ENCODE measurements at places on chromosomes 12 and 14.

- no peak for DNase-seq
Observed at GRCh38 chr12:50742776-50743175, 21.1 kb upstream of the ATF1 start.

DNA sequence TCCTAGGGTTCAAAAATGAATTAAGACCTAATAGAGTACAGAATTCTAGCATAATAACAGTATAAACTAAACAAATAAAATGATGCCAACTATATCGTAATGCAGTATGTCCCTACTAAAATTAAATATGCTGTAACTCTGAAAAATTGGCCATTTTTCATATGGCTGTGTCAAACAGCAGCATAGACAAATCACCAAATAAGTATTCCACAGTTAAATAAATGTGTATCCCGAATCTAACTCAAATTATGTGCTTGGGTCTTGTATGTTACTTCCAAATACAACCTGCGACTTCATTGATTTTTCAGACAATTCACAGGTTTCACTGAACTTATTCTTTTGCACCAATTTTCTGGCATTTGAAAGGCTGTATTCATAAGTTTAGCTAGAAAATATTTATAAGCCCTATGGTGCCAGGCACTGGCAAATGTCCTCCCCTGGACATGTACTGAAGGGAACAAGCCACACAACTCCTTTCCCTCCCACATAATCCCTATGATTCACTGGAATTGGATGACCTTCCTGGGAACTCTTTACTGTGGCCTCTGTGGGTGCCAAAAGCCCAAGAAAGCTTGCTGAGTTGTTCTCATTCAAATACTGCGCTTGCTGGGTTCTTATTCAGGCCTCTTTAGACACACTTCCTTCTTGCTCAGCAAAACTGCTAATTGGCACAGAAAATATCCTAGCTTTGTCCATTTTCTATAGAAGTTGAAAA, 108.8 kb downstream of the KITLG start:
- DNase-seq: no peak

DNA sequence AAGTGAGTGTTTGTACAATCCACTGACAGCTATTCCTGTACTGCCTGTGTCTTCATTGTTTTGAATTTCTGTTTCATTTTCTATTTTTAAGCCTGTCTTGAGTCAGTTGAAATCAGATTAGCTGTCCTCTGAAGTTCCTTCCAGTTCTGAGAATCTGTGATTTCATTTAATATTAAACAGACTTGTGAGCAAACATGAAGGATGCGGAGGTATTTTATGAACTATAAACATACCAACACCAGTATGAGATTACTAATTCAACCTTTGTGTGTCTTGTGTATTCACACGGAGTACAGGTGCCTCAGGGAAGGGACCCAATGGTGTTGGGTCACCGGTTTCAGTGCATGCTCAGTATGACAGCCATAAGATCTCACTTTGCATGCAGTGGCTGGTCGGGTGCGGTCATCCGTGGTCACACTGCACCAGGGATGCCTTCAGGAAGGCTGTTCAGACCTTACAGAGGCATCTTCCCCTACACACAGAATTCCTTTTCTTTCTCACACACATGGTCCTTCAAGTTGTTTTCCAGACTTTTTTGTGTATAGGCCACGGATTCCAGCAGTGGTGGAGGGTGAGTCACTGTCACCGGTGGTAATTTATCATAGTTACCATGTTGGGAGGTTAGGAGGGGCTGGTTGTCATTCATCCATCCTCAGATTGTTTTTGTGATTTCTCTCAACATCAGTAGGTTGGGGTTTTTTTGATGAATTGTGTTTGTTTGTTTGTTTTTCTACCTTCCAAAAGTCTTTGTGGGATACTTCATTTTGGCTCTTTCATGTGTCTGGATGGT, 103.0 kb upstream of the SFSWAP start:
- no peak for DNase-seq

DNA sequence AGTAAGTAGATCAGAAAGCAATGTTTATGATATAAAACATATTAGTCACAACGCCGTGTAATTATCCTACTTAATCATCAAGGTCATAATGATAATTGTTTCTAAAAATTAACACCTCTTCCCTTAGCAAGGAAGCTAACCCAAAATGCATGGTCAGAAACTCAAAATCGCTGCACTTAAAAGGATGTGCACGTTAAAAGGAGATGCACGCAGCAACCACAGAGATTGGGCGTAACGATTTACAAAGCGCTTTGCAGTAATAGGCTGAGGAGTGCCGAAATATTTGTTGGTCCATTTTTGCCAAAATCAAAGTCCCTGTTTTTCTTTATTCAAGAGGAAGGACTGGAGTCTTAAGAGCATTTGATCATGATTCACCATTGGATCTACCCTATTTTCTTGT, 1077.2 kb downstream of the VRK1 start:
- DNase-seq: no peak

DNA sequence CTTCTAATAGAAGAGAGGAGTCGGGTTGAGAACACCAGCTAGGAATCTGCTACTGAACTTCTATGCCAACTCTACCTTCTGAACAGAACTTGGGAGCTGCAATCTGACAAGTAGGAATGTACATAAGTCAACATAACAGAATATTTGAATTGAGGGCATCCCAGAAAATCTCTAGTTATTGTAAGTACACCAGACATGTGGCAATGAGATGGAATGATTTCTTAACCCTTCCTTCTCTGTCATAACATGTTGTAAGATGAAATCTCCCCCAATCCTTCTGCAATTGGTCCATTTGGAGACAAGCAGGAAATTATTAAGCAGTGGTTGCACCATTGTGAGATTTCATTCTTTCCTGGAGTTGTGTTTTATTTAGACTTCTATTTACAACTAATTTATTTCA, 68.7 kb upstream of the TMPO start:
- no peak for DNase-seq

GRCh38 chr14:90522571-90523191, 125.9 kb downstream of the CALM1 start:
- DNase-seq: no peak

DNA sequence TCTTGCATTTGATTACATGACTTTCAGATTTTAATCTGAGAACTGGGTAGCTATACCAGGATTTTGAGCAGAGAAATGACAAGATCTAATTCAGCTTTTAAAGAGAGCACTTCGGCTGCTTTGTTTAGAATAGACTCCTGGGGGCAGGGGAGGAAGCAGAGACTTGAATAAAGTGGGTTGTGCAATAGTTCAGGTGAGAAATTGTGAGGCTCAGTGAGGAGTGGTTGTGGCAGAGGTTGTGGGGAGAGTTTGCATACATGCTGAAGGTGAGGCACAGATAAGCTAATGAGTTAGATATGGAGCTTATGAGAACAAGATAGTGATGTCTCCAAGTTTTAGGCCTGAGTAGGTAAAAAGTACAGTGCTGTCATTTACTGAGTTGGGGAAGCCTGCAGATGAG, 281.4 kb downstream of the FLRT2 start:
- DNase-seq: no peak

GRCh38 chr14:70894868-70895267, 12.4 kb upstream of the PCNX1 start:
- DNase-seq: no peak

- no peak for DNase-seq
Observed at GRCh38 chr12:70535896-70536374, 101.3 kb downstream of the PTPRB start.

- DNase-seq: no peak
Observed at GRCh38 chr12:132422381-132423043, 67.4 kb upstream of the FBRSL1 start.

DNA sequence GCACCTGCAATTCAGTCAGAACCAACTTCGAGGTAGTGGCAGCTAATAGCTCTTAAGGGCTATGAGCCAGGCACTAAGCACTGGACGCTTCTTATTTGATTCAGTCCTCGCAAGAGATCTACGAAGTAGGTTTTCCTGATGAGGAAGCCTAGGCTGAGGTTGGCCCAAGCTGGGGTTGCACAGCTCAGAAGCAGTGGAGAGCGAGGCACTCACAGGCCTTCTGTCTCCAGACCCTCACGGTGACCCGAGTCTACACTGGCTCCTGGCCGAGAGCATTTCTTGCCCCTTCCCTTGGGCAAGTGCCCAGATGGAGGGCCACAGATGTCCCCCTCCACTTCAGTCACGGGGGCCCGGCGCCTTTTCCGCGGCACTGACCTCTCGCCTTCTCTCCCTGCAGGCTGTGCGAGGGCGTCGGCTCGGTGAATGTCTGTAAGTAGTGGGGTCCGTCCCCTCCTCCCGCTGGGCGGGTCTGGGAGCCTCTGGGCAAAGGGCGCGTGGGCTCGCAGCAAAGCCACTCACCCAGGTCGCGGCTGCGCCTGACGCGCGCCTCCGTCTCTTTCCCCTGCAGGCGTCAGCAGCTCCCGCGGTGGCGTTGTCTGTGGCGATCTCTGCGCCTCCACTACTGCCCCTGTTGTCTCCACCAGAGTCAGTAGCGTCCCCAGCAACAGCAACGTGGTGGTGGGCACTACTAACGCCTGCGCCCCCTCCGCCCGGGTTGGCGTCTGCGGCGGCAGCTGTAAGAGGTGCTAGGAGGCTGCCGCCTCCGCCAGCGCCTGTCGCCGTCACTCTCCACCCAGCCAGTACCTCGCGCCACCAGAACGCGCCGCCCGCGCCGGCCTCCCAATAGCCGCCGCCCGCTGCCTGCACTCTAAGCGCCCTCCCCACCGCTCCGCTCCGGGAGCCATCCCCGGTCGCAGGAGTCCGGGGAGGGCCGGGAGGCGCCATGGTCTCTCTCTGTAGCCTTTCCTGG, 13.1 kb downstream of the KRT83 start:
- DNase-seq: no peak

DNA sequence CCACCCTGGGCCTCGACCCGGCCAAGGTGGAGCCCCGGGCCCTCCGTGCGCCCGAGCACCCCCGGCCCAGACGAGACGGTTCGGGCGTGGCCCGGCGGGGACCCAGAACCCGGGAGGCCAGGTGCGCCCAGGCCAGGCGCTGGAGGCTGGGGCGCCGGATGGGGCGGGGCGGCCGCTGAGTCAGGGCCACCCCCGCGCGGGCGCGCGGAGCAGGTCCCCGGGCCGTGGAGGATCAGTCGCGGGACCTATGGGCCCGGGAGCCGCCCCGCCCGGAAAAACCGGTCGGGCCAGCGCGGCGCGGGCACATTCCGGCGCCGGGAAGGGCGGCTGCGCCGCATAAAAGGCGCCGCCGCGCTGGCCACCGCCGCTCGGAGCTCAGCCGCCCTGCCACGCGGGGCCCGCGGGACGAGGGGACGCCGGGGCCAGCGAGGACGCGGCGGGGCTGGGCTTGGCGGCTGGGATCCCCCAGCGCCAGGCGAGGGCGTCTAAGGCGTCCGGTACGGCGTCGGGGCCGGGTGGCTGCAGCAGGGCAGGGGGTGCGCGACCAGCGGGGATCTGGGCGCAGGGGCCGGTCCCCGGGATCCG, 21.5 kb upstream of the KIF26A start:
- peak; percentile 35 for DNase-seq

DNA sequence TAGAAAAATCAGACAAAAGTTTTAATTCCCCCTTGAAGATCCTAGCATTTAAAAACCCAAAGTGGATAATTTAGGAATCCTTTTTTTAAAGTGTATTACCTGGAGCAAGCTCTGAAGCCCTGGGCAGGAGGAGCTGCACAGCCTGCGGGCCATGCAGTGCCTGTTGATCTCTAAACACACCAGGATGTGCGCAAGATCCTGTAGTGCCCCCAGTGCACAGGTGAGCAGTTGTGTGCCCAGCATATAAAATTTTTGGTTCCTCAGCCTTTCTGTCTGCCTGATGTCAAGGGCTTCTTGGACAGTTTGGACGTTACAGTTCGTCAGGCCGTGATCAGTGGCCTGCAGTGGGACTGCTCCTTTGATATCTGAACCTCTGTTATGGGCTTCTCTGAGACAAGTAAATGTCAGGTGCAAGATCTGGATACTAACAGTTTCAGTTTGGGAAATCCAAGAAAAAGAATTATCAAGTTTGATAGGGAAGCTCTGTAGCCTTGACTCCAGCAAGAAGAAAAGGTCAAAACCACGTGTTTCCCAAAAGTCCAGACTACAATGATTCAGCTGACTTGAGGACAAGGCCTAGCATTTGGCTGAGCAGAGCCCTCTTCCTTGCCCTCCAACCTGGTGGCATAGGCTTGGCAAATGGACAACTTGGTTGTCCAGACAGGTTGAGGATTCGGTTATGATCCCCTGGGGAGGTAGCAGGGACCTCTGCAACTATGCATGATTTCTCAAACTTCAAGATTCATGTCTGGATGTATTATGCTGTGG, 1.0 kb downstream of the ATXN7L3B start:
- DNase-seq: peak; percentile 21

GRCh38 chr14:65303190-65303898, 109.2 kb upstream of the FUT8 start:
- DNase-seq: no peak
